ENCODE measurements at places on chromosomes 2 and 18.

DNA sequence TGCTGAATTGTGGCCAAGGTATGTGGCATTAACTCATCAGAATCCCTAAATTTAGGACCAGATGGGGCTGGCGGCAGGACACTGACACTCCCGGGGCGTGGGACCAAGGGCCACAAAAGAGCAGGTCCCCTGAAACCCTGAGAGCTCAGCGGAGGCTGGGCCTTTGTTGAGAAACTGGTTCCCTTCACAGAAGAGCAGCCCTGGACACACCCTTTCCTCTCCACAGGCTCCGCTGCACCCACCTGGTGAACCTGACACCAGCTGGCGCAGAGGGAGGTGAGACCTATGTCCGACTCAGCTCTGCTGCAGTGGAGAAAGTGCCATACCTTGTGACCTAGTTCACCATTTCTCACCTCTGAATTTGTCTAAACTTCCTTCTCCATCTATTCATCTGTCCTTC, 119.5 kb downstream of the RTP5 start:
- no peak for DNase-seq

DNA sequence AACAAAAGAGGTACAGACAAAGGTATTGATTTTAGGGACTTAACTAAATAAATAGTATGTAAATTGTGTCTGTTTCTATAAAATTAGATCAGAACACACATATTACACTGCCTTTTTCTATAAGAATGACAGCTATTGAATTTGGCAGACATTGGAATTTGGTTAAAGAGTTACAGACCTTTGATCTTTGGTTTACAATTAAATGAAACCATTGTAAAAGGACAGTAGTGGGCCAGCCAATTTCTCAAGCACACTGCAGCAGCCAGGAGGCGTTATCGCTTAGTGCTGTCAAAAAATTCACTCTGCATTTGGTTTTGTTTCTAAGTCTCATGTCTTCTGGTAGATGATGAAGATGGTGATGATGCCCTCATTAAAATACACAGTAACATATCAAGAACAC, 175.9 kb downstream of the NR4A2 start:
- DNase-seq = no peak

DNA sequence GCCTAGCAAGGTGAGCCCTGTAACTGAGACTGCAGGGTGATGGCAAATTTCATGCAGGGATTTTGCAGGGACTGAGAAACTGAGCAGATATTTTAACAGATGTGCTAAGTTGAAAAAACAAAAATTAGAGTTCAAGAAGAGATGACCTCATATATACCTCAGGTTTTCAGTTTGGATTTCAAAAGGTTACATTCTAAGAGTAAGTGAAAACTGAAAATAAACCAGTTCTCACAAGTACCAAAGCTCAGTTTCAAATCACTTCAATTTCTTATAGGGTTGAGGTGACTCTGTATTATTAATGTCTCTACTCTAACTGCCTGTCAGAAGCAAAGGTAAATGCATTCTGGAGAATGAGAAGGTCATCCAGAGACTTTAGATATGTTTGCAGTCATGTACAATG, 237.4 kb upstream of the VRK2 start:
- DNase-seq = peak; percentile 69

GRCh38 chr2:119520696-119521432, 3.4 kb downstream of the SCTR start:
- peak; percentile 15 for DNase-seq

DNA sequence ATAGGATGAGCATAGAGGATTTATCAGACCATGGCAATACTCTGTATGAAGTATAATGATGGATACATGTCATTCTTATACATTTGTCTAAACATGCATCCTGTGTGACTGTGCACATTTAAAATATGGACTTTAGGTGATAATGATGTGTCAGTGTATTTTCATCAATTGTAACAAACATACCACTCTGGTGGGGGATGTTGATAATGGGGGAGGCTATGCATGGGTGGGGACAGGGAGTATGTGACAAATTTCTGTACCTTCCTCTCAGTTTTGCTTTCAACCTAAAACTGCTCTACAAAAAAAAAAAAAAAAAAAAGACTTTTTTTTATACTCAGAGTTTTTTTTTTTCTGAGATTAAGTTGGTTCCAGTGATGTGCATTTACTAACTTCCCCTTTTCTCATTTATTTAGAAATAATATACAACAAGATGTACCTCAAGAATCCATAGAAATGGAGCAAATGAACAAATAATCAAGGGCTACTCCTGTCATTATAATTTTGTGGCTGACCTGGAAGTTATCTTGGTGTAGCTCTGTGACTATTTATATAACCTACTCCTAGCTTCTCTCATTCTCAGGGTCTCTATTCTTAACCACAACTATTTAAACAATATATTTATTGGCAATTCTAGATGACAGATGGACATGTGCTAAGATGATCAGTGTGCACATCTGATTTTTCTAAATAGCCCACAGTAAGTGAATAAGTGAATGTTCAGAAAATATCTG, 108.9 kb upstream of the ITGA4 start:
- DNase-seq = peak; percentile 17

DNA sequence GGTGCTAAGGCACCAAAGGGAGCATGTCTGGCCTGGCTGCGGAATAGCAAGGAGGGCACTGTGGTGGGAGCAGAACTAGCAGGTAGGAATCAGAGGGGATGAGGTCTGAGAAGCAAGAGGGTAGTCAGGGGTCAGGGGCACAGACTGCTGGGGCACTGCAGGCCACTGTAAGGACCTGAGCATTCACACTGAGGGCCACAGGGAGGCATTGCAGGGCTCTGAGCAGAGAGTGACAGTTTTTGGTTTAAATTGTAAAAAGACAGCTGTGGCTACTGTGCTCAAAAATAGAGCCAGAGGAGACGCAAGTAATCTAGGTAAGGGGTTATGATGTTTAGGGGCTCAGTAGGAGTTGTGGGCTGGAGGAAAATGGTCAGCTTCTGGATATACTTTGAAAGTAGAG, 41.5 kb downstream of the ARHGAP25 start:
- peak; percentile 35 for DNase-seq

DNA sequence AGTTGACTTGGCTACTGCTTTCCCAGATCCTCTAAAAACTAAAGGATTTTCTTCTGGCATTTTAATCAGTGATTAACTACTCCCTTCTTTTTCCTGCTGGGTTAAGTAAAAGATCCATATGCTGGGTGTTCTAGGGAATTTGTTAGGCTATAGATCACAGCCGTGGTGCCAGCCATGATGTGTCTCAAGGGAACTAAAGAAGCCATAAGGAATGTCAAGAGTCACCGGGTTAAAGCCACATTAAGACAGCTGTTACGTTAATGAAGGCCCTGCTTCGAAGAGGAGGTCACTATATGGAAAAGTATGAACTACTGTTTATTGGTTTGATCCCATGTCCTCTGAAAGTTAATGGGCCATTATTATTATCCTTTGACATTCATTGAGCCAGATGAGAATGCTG, 70.7 kb downstream of the PAX3 start:
- no peak for DNase-seq

DNA sequence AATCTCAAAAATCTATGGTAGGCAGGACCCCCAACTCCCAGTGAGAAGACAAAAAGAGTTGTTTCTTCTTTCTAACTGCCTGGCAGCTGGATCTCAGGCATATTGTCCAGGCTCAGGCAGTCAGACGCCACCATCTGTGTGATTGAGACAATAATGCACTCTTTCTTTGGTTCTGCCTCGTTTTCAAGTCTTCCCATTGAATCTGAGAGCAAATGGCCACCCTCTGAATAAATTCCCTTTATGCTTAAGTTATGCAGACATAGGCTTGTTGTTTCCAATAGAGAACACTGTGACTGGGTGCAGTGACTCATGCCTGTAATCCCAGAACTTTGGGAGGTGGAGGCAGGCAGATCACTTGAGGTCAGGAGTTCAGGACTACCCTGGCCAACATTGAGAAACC, 15.3 kb upstream of the CD207 start:
- no peak for DNase-seq

GRCh38 chr2:193690572-193690971, 1495.8 kb upstream of the TMEFF2 start:
- DNase-seq = no peak

- DNase-seq = no peak
Observed at GRCh38 chr18:45291621-45292615, 323.4 kb upstream of the SLC14A2 start.

DNA sequence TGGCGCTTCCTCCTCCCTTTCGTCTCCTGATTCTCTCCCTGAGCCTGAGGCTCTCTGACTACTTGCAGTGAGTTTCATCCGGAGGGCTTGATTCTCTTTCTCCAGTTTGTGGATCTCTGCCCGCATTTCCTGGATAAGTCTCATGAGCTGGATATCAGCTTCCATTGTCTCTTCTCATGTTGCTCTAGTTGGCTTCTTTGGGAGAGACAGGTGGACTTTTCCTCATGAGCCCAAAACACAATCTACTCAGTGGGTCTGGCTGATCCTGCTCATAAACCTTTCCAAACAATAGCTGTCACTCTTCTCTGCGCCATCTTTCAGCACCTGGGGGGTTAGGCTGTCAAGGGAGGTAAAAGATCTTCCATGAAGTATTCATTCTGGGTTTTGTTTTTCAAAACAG, at the start of gene CCDC195:
Gene CCDC195, minus strand, starts transcription at position 165 of the 400 bp plus-strand sequence. Its CDS starts 0 bp downstream, at position 165.
- DNase-seq = no peak

GRCh38 chr2:70380621-70381020, 78.8 kb upstream of the FAM136A start:
- no peak for DNase-seq

DNA sequence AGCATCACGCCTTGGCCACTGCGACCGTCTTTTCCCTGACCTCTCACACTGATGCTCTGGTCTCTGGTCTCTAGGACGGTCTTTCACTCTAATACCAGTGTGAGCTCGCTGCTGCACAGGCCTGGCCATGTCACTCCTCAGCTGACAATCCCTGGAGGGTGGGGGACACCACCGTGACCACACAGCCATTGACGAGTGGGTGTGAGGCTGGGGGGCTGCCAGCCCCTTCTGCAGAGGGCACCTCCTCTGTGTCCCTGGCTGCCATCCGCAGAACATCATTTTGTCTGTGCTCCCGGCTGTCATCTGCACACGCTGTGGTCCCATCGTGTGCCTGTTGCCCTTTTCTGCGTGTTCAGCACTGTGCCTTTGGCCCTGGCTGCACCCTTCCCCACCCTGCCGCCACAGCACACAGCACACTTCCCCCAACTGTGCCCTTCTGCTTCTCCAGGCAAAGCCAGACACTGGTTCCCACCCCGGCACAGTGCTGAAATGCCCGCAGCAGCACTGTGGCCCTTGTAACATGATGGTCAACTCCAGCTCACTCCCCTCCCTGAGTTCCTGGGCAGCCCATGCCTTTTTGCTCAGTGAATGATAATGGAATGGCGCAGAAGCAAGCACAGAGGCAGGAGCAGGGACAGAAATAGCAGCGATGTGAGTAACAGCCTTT, 30.4 kb upstream of the INHBB start:
- no peak for DNase-seq

- DNase-seq = no peak
Observed at GRCh38 chr2:130316596-130316995, 26.1 kb upstream of the IMP4 start.

- DNase-seq = no peak
Observed at GRCh38 chr2:67599561-67599960, 202.4 kb downstream of the ETAA1 start.

GRCh38 chr2:130727286-130727924, 1.5 kb upstream of the GPR148 start:
- DNase-seq = peak; percentile 79

All from MM.1S (cell line).